Substantia nigra (tissue), 51 donors: ENCODE measurements at places on chromosomes 1 and 21.

DNA sequence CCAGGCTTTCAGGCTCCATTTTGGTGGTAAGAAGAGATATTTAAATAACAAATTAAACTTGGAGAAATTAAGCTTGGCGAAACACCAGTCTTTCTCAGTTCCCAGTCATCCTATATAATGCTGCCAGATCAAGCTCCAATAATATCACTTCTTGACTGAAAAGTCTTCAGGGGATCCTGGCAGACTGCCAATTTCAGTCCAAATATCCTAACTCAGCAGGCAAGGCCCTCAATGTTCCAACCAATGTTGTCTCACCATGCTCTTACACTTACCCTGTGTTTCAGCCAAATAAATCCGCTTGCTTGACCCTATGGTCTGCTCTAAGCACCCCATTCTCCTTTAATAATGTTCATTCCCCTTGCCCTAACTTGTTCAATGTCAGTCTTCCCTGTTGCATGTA, 39.9 kb upstream of the BCL10 start:
- DNase-seq, result no peak

- no peak for DNase-seq
These were observed 70.6 kb downstream of the TGFB2 start for GRCh38 chr1:218415726-218416125.

DNA sequence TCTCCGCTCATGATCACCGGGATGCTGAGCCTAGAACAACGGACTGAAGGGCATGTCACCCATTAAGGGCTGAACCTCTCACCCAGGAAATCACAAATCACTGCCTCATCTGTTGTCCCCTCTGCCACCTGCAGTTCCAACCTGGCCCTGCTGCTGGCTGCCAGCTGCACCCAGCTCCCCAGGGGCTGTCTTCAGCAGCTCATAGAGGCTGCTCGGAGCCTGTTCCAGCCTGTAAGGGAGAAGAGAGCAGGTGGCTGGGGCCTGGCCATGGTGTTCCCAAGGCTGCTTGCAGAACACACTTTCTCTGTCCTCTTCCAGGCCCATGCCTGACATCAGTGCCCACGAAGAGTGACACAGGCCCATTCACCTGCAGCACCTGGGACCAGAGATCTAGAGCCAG, 44.5 kb upstream of the DISP3 start:
- DNase-seq, result no peak

DNA sequence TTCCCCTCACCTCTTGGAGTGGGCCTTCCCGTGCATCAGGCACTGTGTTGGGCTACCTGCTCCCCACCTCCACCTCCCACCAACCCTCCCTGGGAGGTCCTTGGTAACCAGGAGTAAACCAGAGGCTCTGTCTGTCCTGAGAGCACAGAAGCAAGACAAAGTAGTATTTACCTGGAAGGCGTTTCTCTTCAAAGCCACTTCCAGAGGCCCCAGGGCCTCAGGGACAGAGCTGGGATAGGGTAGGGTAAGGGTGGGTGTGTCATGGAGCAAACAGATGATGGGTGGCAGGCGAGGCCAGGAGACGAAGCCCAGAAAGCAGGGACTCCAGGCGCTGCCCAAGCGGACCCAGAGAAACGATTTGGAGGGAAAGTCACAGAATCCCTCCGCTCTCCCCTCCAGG, 77.2 kb upstream of the TARDBP start:
- no peak for DNase-seq

DNA sequence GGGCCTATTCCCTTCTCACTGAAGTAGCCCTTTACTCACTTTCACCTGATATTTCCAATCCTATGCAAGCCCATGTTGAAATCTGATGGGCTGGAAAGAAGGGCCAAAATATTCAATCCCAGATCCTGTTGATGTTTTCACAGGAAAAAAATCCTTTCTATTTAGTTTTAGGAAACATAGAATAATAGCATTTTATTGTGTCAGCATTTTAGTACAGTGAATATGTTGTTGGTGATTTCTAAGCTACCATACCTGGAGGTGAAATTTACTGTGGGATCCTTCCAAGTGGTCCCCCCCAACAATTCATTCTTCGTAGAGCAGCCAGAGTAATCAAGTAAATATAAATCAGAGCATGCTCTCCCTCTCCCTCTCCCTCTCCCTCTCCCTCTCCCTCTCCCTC, 3.4 kb upstream of the UBE2U start:
- DNase-seq, result no peak

DNA sequence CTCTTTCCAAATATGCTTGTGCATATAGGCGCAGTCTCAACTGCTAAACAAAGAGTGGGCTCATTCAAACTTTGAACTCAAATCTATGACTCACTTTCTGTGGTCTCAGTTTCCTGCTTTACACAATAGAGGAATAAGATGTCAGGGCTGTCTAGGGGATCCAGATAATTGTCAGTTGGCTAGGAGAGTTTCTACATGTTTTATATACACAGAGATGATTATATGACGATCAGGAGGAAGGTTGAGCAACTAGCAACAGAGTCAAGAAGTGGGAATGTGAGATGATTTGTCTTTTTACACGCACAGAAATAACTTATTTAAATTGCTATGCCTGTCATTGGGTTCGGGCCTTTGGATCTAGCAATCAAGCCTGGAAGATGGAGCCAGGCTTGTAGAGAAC, 299.4 kb upstream of the LYPLAL1 start:
- no peak for DNase-seq

- DNase-seq, result no peak
These were observed 38.6 kb downstream of the GADD45A start for GRCh38 chr1:67723620-67724019.

DNA sequence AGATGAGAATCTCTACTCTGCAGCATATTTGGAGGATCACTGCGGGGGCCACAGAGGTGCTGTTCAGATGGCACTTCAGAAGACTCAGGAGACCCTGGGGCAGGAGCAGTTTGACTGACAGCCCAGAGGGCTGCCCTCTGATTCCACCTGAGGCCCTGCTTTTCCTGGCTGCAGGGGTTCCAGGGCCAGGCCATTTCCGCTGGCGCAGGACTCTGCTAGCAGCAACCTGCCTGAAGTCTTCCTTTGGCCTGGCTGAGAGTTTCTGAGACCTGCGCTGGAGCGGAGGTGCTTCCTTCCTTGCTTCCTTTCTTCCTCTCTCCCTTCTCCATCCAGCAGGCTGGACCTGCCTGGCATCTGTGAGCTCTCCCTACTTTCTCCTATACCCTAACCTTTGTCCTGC, 11.8 kb downstream of the PCSK9 start:
- DNase-seq, result no peak

- peak; percentile 16 for DNase-seq
These were observed 624 bp downstream of the ARHGAP29 start for GRCh38 chr1:94236630-94237290.

- DNase-seq, result no peak
These were observed 63.7 kb downstream of the NRIP1 start for GRCh38 chr21:15001113-15001512.

DNA sequence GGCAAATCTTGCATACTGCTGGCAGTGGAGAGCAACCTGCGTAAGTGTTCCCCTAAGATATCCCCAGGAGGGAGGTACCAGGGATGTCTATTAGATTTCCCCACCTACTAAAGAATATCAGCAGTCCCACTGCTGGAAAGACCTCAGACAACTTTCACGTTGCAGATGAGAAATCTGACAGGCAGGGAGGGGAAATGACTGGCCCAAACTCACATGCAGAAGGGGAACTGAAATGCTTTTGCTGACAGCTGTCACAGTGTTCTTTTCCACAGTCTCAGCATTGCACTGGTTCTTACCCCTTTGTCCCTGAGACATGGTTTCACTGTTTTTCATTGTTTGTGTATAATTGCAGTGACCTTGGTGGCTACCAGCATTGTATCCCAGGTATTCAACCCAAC, 84.8 kb upstream of the ATP1A1 start:
- no peak for DNase-seq

- DNase-seq, result no peak
These were observed 13.0 kb downstream of the KCNK2 start for GRCh38 chr1:215095524-215095923.

GRCh38 chr1:232715154-232715553, 85.2 kb upstream of the SIPA1L2 start:
- no peak for DNase-seq

DNA sequence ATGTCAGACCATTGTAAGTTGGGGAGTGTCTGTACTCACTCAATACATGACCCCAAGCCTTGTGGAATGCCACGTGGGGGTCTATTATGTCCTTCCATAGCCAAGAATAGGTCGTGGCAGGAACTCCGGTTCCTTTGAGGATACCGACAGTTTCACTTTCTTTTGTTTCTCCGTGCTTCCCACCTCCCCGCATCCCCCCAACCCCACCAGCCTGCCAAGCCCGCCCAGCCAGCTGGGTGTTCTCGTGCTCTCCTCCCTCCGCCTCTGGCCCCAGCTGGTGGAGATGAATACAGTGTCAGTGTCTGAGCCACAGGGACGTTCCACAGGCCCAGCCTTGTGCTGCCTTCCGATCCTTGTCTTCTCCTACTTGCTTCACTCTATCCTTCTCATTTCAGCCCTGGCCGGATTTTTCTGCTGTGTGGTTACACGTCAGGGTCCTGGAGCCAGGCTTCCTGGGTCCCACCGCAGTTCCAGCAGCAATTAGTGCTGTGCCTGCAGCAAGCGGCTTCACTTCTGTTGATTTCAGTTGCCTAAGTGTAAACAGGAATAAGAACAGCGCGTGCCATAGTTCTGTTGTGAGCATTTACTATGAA, 4.1 kb upstream of the AGTRAP start:
- DNase-seq, result peak; percentile 88

- no peak for DNase-seq
These were observed 853.4 kb downstream of the NCAM2 start for GRCh38 chr21:21851657-21852056.

DNA sequence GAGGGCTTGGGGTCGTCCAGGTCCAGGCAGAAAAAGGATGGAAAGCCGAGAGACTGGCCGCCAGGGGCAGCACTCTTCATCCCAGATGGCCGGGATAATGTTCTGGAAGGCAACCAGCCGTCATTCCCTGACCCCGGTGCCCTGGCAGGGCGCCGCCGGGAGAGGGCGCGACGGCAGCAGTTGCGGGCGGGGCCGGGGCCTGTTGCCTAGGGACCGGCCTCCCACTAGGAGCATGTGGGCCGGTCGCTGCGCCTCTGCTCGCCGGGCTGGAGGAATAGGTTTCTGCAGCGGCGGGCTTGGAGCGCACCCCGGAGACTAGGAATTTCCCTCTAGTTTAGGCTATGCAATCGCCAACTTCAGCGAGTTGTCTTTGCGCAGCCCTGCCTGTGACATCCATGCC, 11.0 kb downstream of the DMRTB1 start:
- no peak for DNase-seq

DNA sequence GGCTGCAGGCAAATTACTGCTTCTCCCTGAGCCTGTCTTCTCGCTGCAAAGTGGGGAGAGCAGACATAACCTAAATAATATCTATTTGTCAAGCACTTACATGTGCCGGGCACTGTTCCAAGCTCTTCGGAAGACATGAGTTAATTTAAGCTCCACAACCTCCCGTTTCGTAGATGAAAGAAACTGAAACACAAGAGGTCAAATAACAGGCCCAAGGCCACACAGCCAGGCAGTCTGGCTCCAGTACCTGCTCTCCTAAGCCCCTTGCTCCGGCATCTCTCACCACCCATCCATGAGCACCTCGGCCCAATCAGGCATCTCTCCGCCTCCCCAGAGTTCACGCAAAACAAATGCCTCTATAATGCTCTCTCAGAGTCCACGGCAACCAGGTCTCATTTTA, 65.4 kb downstream of the TAS1R2 start:
- DNase-seq, result no peak

DNA sequence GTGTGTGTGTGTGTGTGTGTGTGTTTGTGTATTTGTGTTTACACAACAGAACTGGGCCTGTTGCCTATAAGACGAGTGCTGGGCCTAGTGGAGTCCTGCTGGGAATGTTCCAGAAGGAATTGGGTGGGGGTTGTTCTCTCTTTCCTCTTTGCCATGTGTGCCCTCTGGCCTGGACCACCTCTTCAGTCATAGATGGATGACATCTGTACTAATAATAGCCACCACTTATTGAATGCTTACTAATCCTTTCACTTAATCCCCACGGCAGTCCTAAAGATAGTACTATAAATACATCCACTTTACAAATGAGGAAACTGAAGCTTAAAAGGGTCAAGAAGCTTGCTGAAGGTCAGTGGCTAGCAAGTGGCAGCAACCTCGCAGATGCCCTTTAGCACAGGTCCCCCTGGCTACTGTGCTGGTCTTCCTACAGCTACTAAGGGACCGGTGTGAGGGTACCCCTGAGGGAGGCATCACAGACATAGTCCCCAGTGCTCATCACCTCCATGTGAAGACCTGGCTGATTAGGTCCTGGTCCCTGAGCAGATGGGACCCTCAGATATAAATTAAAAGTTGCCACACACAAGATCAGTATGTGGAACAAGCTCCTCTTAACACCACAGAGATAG, 55.2 kb upstream of the KIF1B start:
- no peak for DNase-seq

DNA sequence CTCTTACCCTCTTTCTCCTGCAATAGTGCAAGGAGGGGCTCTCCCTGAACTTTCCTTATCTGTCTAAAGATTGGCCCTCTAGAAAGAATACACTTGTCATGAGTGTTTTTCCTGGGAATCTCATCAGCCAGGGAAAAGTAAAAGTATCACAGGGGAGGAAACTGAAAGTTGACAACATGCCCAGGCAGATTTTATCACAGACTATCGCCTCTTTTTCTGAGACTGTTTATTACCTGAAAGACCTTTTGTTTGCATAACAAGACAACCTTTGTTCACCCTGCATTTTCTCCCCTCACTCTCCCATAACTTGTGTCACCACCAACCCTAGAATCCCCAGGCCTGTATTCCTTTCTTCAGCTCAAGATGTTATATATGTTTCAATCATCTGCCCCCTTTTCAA, 794.7 kb upstream of the ADAMTS5 start:
- DNase-seq, result no peak

GRCh38 chr21:33388188-33388587, 15.0 kb upstream of the IFNGR2 start:
- no peak for DNase-seq

DNA sequence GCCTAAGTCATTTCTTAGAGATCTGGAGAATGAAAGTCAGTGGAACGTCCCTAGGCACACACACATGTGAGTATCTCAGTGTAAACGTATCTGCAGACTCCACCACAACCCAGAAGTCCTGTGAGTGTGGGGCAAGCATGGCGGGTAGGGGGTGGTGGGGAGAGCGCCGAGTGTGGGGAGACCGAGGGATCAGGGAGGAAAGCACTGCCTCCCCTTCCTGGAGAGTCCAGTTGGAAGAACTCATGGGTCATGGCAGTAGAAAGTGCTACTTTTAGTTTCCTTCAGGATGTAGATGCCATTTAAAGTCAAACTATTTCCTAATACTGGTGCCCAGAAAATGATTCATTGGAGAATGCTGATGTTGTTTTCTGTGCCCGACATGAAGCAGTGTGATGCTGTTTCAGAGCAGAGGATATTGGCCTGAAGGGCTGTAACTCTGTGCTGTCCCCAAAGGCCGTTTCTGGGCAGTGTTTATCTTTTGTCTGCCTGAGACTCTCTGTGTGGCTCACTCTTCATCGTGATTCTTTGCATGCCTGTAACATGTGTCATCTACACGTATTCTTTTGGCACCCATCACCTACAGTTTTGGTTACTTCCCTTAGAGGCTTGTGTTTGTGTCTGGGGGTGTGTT, 45.7 kb upstream of the TSPAN2 start:
- DNase-seq, result no peak

DNA sequence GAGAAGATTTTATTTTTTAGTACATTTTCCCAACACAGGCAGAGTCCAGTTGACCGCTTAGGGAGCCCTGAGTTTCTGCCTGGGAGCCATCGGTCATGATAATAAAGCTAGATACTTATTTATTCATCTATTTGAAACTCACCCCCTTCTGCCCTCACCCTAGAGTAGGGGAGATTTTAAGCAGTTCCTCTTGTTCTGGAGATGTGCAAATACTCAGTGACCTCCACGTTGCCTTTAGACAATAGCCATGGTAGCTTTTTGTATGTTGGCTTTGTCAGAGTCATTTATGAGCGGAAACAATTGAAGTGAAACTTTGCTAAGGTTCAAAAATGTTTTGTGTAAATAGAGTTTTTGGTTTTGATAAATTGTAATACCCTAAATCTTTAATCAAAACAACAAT, 45.7 kb upstream of the PLPPR4 start:
- no peak for DNase-seq
